Activated CD4-positive, alpha-beta T cell treated with anti-CD3 and anti-CD28 coated beads for 36 hours (primary cell): ENCODE measurements at places on chromosomes 11 and 22. TPM values are rescaled to one million over a fixed set of nuclear protein-coding genes. Genes with fewer than 3 reads are reported as not detected.

Gene CDC42EP2
- total RNA-seq = 0.93 TPM

Gene ZC3H7B
- total RNA-seq = 41.7 TPM

Gene MED17
- 29.9 TPM for total RNA-seq

Gene OR5I1
- total RNA-seq = not detected

Gene KDM4F
- total RNA-seq = not detected

Gene LGALS12
- total RNA-seq = not detected

Gene PDGFB
- total RNA-seq = 3.4 TPM

Gene LDLRAD3
- 0.46 TPM for total RNA-seq

GRCh38 chr11:78030429-78031325 is 7.6 kb upstream of the KCTD14 start:
- no peaks in the 10 kb centered on the region for H3K36me3 ChIP-seq
- H3K27ac ChIP-seq = no peak overlapping the region
- H3K4me1 ChIP-seq = no peaks in the 10 kb centered on the region
- H3K27me3 ChIP-seq = no peaks in the 10 kb centered on the region
- no peak for DNase-seq

DNA sequence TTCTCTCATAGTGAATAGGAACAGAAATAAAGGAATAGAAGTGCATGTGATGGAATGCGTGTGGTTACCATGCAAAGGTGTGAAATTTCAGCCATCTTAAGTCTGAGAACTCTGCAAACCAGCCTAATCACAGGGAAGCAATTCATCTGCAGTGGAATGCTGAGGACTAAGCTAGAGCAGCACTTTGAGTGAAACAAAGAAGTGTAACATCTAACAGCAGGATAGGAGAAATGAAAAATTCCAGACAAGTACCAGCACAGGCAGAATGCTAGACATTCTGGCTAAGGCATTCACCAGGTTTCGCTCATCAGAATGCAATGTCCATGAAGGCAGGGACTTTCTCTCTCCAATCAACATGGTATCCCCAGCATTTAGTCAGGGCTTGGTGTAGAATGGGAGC is 41.2 kb upstream of the SLC36A4 start:
- H3K36me3 ChIP-seq = no peaks in the 10 kb centered on the region
- no peaks in the 10 kb centered on the region for H3K4me1 ChIP-seq
- peaks cover 14% of the 10 kb centered on the region for H3K27me3 ChIP-seq
- H3K27ac ChIP-seq = no peak overlapping the region
- H3K4me3 ChIP-seq = no peak overlapping the region

DNA sequence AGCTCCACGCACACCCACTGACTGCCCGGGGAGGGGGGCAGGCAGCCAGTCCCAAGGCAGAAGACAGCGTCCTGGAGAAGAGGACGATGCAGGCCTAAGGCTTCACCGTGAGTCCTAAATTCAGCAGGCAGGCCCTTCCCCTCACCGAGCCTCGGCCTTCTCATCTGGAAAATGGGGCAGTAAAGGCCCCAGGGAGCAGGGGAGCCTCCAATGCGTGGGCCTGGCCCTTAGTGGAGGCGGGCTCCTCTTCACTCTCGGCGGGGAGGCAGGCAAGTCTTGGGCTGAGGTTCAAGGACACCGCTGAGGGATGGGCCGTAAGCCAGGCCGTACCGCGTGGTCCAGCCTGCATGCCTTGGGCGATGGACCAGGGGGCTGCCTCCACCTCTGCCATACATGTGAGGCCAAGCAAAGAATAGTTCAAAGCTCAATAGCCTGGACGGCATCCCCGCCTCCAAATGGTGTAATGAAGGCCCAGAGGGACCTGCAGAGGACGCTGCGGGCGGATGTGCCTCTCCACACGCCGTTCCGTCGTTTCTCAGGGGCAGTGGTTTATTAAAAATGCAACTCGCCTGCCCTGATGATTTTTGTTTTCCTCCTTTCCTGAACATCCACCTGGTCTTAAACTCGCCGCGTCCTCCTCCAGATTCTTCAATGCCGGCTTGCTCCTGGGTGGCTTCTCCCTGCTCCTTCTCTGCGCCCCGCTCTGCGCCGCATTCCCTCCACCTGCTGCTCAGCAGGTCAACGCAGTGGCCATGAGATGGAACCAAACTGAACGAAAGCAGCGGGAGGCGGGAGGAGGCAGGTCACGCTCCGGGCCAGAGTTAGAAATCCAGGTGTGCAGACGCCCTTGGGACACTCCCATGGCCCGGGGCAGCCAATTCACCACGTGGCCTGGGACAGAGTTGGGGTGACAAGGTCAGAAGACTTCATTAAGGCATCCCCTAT is 627.8 kb downstream of the TBC1D22A start:
- no peaks in the 10 kb centered on the region for H3K4me1 ChIP-seq
- no peak overlapping the region for H3K4me3 ChIP-seq
- H3K36me3 ChIP-seq = no peaks in the 10 kb centered on the region
- no peaks in the 10 kb centered on the region for H3K27me3 ChIP-seq

GRCh38 chr11:57240757-57241156 is 3.7 kb upstream of the APLNR start:
- H3K27ac ChIP-seq = no peak overlapping the region
- H3K4me1 ChIP-seq = peaks cover 13% of the 10 kb centered on the region
- no peak for DNase-seq
- H3K27me3 ChIP-seq = peaks cover 36% of the 10 kb centered on the region
- H3K36me3 ChIP-seq = no peaks in the 10 kb centered on the region

DNA sequence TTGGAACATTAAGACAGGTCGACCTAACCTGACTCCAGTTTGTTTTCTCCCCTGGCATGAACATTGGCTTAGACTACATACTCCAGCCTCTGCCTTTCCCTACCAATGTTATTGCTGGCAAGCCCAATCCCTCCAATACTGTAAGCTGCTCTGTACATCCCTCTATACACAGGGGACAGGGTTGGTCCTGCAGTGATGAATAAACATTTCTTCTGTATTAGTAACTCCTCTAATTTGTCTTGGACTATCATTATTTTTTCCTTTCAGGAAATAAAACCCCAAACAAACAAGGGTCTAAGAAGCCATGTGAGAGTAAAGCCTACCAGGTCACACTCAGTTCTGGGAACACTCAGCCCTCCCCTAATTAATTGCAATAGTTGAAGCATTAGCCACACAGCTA is 35.1 kb upstream of the FJX1 start:
- no peaks in the 10 kb centered on the region for H3K36me3 ChIP-seq
- H3K4me1 ChIP-seq = no peaks in the 10 kb centered on the region
- no peak for DNase-seq
- H3K4me3 ChIP-seq = no peak overlapping the region
- H3K27ac ChIP-seq = no peak overlapping the region
- H3K27me3 ChIP-seq = peaks cover 30% of the 10 kb centered on the region

DNA sequence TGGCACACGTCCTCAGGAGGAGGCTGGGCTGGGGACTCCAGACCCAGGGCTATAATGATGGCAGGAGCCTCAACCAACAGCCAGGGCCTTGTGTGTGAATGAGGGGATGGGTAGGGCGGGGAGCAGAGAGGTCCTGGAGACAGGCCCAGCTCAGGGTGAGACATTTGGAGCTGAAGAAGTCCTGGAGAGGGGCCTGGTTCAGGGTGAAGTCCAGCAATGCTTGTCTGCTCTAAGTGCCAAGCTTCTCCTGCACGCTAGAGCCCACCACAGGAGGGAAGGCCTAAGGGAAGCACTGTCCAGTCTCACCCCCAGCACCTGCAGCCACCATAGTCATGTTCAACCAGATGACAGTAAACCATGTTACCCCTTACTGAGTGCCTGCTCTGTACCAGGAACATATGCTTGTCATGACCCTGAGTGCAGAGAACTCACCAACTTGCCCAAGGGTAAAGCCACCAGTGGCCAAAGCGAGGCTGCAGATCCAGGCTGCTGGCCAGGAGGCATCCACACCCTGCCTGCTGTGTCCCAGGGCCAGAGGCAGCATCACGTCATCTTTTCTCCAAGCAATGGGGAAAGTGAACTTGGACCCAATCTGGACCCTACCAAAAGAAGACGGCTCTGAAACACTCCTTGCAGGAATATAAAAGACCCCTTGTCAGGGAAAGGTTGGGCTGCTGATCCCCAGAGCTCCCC is 24.0 kb downstream of the LMO1 start:
- DNase-seq = no peak
- peaks cover 4% of the 10 kb centered on the region for H3K4me1 ChIP-seq
- no peak overlapping the region for H3K27ac ChIP-seq
- H3K27me3 ChIP-seq = peaks cover 2% of the 10 kb centered on the region
- no peak overlapping the region for H3K4me3 ChIP-seq

DNA sequence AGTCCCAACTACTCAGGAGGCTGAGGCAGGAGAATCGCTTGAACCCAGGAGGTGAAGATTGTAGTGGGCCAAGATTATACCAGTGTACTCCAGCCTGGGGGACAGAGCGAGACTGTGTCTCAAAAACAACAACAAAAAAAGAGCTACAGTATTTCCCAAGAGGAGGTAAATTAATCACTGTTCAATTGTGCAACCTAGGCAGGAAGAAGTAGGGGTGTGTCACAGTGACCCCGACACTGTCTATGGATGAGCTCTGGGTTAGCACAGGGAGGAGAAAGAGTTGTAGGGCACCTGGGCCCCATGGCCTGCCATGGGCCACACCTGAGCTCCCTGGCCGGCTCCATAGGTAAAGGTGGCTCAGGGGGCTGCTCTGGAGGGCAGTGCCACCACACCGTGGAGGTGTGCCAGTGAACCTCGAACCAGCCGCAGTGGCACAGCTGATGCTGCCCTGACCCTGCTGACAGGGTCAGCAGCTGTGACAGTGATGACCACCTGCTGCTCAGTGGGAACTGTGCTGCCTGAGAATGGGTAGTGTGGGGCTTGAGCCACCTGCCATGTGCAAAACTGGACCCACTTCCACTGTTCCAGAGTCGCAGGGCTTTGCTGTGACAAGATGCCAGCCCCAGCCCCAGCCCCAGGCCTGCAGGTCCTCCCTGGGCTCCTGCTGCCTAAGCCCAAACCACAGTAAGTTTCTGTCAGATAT is 84.0 kb upstream of the PITPNB start:
- no peaks in the 10 kb centered on the region for H3K36me3 ChIP-seq
- no peaks in the 10 kb centered on the region for H3K27me3 ChIP-seq
- DNase-seq = no peak
- no peak overlapping the region for H3K27ac ChIP-seq
- no peaks in the 10 kb centered on the region for H3K4me1 ChIP-seq
- no peak overlapping the region for H3K4me3 ChIP-seq

- no peak overlapping the region for H3K4me3 ChIP-seq
- H3K36me3 ChIP-seq = no peaks in the 10 kb centered on the region
- no peak overlapping the region for H3K27ac ChIP-seq
- H3K4me1 ChIP-seq = no peaks in the 10 kb centered on the region
- no peak for DNase-seq
These were observed 165.0 kb downstream of the SOX6 start for GRCh38 chr11:16191212-16191867.

DNA sequence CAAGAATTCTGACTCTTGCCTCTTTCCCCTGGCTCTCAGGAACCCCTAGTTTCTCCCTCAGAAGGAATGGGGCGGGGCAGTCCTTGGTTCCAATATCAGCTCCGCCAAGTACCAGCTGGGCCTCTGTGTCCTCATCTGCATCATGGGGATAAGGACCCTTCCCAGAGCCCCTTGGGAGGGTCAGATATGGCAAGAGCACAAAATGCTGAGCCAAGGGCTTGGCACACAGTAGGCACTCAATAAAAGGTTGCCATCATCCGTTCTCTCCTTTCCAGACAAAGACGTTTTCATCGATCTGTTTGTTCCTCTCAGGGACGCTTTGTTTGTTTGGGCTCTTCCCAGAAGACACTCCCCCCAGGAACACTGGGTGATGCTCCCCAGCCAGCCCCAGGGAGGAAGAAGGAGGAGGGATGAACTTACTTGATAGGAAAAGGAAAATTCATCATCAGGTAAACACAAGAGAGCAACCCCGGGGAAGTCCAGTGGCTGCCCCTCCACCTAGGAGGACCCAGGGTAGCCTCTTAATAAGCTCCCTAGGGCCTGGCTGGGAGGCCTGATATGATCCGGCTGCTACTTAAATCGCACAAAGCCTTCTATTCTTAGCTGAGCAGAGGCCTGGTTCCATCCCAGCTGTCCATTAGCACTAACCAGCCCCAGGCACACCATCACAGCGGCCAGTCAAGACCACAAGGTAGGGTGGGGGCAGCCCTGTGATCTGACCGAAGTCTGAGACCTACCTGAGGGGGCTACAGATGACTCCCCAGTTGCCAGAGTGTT is 19.6 kb downstream of the GDPD5 start:
- H3K27me3 ChIP-seq = no peaks in the 10 kb centered on the region
- H3K36me3 ChIP-seq = no peaks in the 10 kb centered on the region
- no peak overlapping the region for H3K27ac ChIP-seq
- no peak for DNase-seq
- H3K4me1 ChIP-seq = peaks cover 21% of the 10 kb centered on the region

- no peaks in the 10 kb centered on the region for H3K36me3 ChIP-seq
- DNase-seq = no peak
- no peaks in the 10 kb centered on the region for H3K27me3 ChIP-seq
These were observed 74.2 kb downstream of the MYO7A start for GRCh38 chr11:77201991-77202841.

- H3K27me3 ChIP-seq = no peaks in the 10 kb centered on the region
- no peak overlapping the region for H3K27ac ChIP-seq
- H3K4me3 ChIP-seq = no peak overlapping the region
- H3K36me3 ChIP-seq = peaks cover 9% of the 10 kb centered on the region
- peaks cover 22% of the 10 kb centered on the region for H3K4me1 ChIP-seq
These were observed 9.1 kb upstream of the ZBED5 start for GRCh38 chr11:10866893-10867331.

DNA sequence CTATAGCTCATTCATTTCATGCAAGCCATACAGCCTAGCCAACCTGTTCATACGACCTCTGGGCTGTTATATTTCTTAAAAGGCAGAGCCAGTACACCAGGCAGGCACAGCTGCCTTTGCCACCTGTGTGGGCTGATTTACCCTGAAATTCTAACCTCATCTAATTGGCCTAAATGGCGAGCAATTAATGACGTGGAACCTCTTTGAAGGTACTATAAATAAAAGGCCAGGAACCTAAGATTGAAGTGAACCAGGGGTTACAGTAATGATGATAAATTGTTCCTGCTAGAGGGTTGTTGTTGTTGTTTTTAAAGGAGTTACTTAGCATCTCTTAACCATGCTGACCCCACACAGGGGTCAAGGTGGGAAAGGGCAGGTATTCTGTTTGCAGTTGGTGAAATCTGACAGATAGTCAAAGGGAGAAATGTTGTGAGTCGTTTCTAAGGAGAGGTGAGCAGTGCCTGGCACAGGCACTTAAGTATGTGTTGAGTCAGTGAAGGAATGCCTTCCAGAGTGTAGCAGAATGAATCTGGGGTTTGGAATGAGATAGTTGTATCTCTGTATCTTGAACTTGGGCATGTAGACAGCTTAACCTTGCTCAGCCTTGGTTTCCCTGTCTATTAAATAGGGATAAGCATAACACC is 213.5 kb upstream of the NAV2 start:
- H3K4me1 ChIP-seq = no peaks in the 10 kb centered on the region
- no peak overlapping the region for H3K4me3 ChIP-seq
- no peak for DNase-seq
- no peaks in the 10 kb centered on the region for H3K36me3 ChIP-seq

- H3K27me3 ChIP-seq = no peaks in the 10 kb centered on the region
- peaks cover 3% of the 10 kb centered on the region for H3K36me3 ChIP-seq
- no peak overlapping the region for H3K27ac ChIP-seq
- peaks cover 51% of the 10 kb centered on the region for H3K4me1 ChIP-seq
- DNase-seq = no peak
These were observed 44.1 kb downstream of the RSF1 start for GRCh38 chr11:77776455-77776854.
